ENCODE measurements at places on chromosomes 6 and 20.

- DNase-seq, result no peak
These were observed 231.7 kb upstream of the SASH1 start for GRCh38 chr6:148110925-148111324.

- no peak for DNase-seq
These were observed 12.0 kb downstream of the PFDN4 start for GRCh38 chr20:54219751-54220426.

DNA sequence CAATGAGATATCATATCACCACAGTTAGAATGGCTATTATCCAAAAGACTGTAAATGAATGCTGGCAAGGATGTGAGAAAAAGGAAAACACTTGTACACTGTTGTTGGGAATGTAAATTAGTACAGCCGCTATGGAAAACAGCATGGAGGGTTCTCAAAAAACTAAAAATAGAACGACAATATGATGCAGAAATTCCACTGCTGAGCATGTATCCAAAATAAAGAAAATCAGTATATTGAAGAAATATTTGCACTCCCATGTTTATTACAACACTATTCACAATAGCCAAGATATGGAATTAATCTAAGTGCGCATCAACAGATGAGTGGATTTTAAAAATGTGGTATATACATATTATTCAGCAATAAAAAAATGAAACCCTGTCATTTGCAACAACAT is 898.9 kb upstream of the MAN1A1 start:
- DNase-seq, result no peak

GRCh38 chr6:107706516-107707115 is 117.5 kb downstream of the SCML4 start:
- no peak for DNase-seq

GRCh38 chr6:40356242-40356910 is 230.8 kb downstream of the LRFN2 start:
- peak; percentile 11 for DNase-seq

- no peak for DNase-seq
These were observed 280.5 kb upstream of the MMS22L start for GRCh38 chr6:97563529-97563928.

DNA sequence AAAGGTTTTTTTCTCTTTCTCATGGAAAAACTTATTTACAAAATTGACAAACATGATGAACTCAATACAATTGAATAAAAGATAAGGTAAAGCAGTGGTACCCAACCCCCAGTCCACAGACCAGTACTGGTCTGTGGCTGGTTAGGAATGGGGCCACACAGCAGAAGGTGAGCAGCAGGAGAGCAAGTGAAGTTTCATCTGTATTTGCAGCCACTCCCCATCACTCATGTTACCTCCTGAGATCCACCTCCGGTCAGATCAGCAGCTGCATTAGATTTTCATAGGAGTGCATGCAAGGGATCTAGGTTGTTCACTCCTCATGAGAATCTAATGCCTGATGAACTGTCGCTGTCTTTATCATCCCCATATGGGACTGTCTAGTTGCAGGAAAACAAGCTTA is 47.5 kb downstream of the HMGCLL1 start:
- no peak for DNase-seq

GRCh38 chr20:11995805-11996567 is 78.3 kb downstream of the BTBD3 start:
- no peak for DNase-seq

DNA sequence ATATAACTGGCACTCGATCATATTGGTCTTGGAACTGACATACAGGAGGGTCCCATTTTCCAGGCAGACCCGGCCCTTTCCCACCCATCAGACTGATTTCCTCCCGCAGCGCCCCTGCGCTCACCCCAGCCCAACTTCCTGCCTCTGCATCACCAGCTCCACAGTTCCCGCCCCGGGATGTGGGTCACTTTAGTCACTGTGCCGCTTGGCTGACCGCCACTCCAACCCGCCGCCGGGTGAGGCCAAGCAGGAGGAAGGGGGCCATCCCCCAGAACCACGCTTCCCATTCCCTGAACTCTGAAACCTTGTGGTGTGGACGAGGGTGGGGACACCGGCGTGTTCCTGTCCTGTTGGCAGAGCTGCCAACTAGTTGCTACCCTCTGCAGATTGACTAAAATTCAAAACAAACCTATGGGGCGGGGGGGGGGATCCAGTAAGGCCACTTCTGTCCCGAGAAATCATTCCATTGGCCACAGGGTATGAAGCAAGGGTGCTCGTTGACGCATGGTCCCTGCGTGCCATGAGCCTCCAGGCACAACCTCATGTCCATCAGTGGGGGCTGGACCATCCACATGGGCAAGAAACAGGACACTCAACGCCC is 12.3 kb downstream of the TGM2 start:
- no peak for DNase-seq

- no peak for DNase-seq
These were observed 43.9 kb downstream of the EBF4 start for GRCh38 chr20:2736441-2736840.

DNA sequence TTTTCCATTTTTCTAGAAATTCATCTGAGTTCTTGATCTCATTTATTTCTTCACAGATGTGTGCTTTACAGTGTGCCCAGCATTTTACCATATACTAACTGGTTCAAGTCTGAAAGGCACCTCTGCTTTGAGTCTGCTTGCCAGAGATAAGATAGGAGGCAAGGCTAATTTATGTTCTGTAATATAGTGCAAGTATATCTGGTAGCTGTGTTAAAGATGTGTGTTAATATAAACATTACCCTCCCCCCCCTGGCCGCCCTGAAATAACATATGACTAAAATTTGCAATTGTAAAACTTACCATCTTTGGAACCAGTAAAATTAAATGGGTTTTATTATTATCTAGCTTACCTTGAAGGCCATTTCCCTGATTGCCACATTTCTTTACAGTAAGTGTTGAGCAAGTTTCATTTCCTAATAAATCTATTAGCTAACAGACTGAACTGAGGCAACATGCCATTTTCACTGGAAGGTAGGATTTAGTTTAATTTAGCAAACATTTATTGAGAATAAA is 2.7 kb downstream of the FBXO9 start:
- no peak for DNase-seq

DNA sequence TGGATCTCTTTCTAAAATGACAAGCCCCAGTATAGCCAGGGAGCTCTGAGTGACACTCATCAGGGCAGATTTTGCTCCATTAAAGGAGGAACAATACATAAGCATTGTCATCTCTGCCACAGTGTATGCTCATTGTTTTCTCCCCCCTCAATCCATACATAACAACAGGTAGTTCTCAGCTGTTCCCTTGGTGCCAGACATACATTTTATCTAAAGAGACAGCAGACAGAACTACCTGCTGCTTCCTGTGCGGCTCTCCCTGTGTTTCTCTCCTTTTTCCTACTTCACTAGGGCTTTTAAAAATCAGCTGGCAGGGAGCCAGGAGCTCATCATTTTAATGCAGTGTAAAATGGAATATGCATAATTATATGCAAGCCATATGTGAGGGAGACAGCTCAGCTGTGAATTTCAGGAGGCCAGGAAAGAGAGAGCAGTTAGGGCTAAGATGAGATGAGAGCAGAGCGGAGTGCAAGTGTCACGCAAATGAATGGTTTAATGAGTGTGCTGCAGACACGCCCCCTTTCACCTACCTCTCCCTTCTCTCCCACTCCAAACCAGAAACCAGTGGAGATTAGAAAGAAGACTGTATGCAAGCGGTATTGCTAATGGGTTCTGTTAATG is 96.0 kb downstream of the SOBP start:
- DNase-seq, result no peak

DNA sequence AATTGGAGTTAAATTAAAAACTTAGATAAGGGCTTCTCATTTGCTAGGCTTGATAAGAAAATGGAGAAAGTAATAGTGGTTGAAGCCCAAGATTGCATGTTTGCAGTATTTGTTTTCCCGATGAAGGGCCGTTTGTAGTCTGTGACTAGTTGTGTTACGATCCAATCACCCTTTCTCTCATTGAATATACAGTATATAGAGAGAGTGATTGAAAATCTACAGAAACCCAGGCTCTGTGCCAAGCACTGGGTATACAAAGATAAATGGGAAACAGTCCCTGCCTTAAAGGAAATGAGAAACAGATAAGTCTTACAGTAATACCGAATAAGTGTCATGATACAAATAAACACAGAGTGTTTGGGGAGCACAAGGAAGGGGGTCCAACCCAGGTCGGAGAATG is 55.2 kb upstream of the CDKAL1 start:
- no peak for DNase-seq

DNA sequence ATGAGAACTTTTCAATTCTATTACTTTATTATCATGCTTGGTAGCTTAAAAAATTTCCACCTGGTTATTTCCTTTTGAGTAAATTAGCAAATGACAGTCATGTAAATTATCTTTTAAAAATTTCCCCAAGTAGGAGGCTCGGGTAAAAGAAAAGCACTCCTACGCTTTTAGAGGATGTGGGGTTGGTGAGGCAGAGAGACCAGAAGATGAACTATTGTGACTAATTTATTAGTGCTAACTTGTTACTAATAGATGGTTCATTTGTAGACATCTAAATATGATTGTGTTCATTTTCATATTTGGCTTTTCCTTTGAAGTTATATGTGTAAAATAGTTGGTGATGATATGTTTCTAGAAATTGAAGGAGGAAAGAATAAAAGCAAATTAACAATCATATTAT is 27.0 kb downstream of the ZNF292 start:
- no peak for DNase-seq

DNA sequence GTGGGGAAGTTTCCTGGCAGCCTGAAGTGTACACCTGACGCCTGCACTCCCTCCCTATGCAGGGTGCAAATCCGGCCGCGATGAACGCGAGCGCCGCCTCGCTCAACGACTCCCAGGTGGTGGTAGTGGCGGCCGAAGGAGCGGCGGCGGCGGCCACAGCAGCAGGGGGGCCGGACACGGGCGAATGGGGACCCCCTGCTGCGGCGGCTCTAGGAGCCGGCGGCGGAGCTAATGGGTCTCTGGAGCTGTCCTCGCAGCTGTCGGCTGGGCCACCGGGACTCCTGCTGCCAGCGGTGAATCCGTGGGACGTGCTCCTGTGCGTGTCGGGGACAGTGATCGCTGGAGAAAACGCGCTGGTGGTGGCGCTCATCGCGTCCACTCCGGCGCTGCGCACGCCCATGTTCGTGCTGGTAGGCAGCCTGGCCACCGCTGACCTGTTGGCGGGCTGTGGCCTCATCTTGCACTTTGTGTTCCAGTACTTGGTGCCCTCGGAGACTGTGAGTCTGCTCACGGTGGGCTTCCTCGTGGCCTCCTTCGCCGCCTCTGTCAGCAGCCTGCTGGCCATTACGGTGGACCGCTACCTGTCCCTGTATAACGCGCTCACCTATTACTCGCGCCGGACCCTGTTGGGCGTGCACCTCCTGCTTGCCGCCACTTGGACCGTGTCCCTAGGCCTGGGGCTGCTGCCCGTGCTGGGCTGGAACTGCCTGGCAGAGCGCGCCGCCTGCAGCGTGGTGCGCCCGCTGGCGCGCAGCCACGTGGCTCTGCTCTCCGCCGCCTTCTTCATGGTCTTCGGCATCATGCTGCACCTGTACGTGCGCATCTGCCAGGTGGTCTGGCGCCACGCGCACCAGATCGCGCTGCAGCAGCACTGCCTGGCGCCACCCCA is 1.2 kb downstream of the GPR6 start:
- no peak for DNase-seq

GRCh38 chr6:75102301-75102700 is 103.6 kb downstream of the COL12A1 start:
- DNase-seq, result no peak

DNA sequence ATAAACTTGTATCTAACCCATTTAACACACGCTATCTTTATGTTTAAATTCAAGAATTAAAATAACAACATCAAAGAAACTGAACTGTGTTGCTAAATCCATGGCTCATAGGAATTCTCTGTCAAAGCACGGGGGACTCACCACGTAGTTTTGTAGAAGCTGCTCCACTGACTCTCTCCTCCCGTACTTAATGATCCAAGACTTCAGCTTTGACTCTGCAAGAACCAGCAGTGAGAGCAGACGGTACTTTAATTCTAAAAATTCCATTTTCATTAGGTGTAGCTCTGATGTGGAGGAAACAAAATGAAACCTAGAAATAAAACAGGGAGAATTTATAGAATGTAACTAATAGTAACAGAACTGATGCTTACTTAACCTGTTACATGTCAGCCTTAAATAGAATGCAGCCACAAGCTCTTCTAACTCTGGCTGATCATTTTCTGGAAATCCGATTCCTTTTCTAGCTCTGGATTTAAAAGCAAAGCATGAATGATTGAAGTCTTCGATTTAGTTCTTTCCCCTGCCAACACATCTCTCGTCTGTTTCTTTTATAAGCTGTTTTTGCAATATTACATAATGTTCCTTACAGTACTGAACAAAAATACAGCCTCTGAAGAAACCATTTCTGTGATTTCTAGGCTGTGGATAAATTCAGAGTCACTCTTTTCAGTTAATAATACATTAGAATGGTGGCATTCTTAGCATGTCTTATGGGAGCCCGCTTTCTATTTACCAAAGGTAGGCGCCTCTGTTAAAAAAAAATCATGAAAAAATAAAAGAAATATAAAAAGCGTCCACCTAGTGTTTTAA is 165.5 kb downstream of the SYNE1 start:
- no peak for DNase-seq

DNA sequence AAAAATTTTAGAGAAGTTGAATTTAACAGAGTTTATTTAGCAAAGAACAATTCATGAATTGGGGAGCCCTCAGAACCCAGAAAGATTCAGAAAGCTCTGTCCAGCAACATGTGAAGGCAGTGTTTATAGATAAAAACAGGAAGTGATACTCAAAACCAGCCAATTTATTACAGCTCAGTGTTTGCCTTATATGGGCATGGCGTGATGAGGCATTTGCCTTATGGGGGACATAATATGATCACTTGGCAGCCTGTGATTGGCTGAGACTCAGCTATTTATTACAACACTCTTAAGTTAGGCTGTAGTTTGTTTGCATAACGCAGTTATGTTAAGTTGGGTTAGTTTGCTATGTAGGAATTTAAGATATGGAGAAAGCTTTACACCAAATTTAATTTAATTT is 11.5 kb downstream of the HLA-DPA1 start:
- DNase-seq, result no peak

DNA sequence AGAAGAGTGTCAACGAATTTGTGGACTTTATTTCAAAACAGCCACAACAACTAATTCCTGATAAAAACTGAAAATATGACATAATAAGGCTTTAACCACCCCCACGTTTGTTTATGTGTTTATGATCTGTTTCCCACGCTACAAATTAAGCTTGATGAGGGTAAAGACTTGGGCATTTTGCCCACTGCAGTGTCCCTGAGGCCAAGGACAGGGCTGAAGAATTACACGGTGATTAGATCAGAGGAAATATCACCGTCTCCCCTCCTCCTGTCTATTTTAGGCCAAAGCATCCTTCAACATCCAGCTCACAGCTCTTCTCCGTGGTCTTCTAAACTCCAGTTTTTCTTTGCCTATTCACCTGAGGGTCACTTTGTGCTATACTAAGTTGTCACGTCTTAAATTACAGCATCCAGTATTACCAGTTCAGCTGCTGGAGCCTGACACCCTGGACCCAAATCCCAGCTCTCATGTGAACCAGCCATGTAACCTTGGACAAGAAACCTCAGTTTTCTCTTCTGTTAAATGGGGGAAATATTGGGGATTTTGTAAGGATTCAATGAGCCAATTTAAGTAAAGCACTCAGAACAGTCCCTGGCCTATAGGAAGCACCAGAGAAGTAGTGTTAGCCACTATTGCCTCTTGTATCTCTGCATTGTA is 15.2 kb upstream of the ARFGEF2 start:
- DNase-seq, result no peak

- DNase-seq, result no peak
These were observed 14.0 kb downstream of the IGF2R start for GRCh38 chr6:159982731-159983506.

GRCh38 chr20:22389836-22390542 is 194.4 kb downstream of the FOXA2 start:
- no peak for DNase-seq

- DNase-seq, result no peak
These were observed 167.8 kb upstream of the RIPOR2 start for GRCh38 chr6:25103603-25104002.

GRCh38 chr20:3553663-3554062 is 82.8 kb downstream of the ATRN start:
- no peak for DNase-seq

Measured in mesothelial cell of epicardium (in vitro differentiated cells).